ENCODE measurements at places on chromosomes 7 and 10.

DNA sequence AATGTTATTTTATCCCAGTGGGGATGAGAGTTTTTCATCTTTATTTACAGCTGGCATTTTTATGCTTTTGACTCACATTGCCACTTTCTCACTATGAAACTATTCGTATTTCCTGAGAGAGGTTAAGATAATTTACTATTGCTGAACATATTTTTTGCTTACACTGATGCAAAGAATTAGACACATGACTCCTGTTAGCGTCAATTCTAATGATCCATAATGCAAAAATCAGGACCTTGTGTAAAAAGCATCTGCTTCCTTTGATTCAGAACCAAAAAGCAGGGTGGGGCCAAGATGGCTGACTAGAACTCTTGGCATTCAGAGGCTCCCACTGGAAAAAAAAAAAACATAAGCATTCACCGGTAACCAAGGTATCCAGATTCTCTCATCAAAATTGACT is 464.8 kb downstream of the SEMA3D start:
- DNase-seq = no peak

DNA sequence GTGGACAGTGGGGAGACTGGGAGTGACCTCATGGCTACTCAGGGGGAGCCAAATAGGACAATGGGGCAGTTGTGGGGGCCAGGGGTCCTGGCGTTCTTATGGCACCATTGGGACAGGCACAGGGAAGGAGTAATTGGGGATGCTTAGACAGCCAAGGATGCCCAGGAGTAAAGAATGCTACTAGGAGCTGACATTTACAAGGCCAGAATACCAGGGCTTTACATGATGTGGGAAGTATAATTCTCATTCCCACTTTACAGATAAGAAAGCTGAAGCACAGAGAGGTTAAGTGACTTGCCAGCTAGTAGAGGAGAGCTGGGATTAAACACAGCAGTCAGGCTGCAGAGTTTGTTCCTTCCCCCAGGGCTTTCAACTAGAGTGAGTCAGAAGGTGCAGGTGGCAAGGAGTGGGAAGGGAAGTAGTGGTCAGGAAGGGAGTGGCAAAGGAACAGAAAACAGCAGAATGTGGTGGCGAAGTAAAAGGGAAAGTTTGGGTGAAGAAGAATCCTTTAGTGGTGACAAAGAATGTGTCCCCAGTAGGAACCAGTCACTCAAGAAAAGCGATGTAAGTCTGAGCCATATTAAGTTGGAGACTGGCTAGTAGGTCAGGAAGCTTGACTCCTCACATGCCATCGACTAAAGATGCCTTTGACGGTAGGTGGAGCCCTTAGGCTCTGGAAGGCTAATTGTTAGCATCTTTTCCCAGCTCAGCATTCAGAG is 32.8 kb downstream of the CPVL start:
- no peak for DNase-seq

GRCh38 chr10:10973310-10973709 is 44.4 kb upstream of the CELF2 start:
- no peak for DNase-seq

DNA sequence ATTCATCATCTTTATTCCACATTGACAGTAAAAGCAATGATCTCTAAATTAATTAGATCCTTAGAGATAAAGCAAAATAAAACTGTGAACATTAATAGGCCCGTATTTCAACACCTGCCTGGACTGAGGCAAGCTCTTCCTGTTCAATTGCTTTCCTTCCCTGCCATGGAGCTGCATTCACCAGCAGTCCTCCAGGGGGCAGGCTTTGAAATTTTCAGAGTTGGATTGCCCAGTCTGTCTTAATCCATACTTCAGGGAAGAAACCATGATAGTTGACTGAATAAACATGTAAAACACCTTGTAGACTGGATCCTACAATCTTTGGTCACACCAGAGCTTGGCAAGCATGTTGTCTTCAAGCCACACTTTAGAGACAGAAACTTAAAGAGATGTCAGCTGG is 936.6 kb downstream of the NRG3 start:
- DNase-seq = no peak

GRCh38 chr10:29669149-29669548 is 34.4 kb upstream of the SVIL start:
- no peak for DNase-seq

DNA sequence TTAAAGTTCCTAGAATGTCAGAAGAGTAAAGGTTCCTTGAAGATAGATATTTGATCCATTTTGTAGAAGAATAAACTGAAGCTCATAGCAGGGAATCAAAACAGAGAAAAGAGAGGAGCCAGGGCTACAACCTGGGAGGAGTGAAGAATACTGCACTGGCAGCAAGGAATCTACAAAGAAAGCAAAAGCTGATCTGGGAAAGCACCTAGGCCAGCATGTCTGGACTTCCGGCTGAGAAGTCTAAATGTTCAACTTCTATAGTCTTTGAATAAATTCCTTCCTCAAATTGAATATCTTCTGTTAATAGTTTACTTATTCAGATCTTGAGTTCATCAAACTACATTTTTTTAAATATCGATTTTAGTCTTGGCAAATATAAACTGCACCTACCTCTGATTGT is 78.2 kb downstream of the VPS41 start:
- DNase-seq = no peak

- no peak for DNase-seq
Measured at GRCh38 chr10:59976909-59977308, 70.6 kb upstream of the CCDC6 start.

- no peak for DNase-seq
Measured at GRCh38 chr10:14312014-14312413, 18.7 kb downstream of the FRMD4A start.

DNA sequence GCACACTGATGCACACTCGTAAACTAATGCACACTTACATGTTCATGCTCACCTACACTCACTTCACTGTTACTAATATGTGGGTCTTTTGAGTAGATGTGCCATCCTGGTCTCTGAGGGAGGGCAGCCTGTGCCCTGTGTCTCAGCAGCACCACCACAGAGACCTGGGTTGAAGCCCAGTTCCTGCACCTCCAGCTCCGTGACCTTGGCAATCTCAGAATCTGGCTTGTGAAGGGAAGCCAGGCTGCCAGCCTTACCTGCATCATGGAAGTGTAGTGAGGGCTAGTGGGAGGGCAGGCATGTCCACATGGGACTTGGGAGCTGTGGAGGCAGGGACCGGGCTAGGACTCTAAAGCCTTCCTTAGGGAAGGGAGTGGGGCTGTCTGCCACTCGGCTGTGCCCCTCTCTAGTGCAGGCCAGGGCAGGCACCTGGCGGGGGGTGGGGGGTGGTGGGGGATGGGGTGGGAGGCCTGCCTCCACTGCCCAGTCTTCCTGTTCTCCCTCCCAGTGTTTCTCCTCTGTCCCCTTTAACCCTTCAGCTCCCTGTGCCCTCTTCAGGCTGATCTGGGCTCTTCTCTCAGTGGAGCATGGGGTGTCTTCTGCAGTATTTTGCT is 8.1 kb downstream of the ADCY1 start:
- no peak for DNase-seq

- no peak for DNase-seq
Measured at GRCh38 chr10:131806646-131807317, 94.0 kb upstream of the PPP2R2D start.
